ENCODE measurements at places on chromosomes 11 and 22.
A peak's percentile ranks its signal among the peaks of the same experiment; 100 is the strongest.

DNA sequence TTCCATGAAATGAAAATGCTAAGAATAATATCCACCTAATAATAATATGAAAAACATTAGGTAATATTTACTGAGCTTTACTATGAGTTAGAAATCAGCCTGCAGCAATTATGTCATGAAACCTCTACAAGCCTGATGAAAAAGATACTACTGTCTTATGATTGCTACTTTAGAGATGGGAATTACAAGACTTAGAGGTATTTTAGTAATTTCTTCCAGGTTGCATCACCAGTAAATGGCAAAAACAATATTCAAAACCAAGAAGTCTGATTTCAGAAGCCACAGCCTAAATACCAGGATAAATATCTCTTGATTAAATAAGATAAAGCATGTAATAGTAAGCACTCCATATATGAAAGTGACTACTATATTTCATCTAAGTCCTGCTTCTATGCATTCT lies 13.8 kb downstream of the OR5B21 start:
- DNase-seq = no peak

DNA sequence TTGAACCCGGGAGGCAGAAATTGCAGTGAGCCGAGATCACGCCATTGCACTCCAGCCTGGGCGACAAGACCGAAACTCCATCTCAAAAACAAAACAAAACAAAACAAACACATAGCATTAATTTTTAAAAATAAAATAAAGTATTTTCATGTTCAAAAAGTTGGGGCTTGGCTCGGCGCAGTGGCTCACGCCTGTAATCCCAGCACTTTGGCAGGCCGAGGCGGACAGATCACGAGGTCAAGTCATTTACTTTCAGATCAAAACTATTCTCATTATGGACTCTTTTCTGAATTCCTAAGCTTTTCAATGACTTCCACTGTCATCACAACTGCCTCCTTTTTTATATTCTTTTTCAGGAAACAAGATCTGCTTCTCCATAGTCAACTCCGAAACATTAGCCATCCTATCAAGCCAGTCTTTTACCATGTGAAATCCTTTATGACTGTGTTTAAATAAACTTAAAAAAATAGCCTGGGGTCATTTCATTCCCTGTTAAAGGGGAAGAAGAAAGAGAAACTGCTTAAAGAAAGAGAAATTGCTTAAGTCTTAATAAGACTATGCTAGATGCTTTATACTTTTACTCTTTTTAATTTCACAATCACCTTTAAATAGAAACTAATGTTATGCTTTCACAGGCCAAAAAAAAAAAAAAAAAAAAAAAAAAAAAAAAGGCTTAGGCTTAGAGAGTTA lies 13.1 kb upstream of the CHRNA10 start:
- DNase-seq = no peak

GRCh38 chr11:6736495-6737121 lies 35.2 kb downstream of the OR2AG2 start:
- no peak for DNase-seq

GRCh38 chr11:48031602-48032001 lies 51.2 kb downstream of the PTPRJ start:
- DNase-seq = no peak

GRCh38 chr11:114232400-114233059 lies 63.7 kb upstream of the NNMT start:
- no peak for DNase-seq

- no peak for DNase-seq
These were observed 264.0 kb upstream of the CCDC90B start for GRCh38 chr11:83549984-83550667.

GRCh38 chr22:21791635-21792625 lies 56.3 kb upstream of the YPEL1 start:
- DNase-seq = no peak

GRCh38 chr11:20912922-20913512 lies 243.6 kb downstream of the NELL1 start:
- DNase-seq = no peak

- no peak for DNase-seq
These were observed 3.1 kb upstream of the TM7SF2 start for GRCh38 chr11:65108469-65109123.

- no peak for DNase-seq
These were observed 43.6 kb upstream of the POU2AF1 start for GRCh38 chr11:111422494-111423249.

DNA sequence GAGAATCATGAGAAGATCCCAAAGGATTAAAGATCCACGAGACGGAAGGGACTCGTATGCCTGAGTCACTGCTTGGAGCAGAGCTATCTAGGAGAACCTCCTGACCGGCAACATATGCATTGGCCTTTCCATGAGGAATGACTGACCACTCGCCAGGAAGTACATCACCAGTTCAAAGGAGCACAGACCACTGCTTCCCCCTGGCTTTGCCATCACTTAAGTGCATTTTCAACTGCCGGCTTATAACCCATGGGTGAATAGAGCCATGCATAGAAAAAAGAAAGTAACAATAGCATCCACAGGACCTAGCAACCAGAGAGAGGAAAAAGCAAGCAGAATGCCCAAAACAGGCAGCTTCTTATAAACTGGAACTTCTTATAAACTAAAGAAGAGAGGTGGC lies 98.3 kb upstream of the ZC3H12C start:
- DNase-seq = no peak

GRCh38 chr11:60840470-60841430 lies 1.2 kb upstream of the CCDC86 start:
- DNase-seq = peak; percentile 85

DNA sequence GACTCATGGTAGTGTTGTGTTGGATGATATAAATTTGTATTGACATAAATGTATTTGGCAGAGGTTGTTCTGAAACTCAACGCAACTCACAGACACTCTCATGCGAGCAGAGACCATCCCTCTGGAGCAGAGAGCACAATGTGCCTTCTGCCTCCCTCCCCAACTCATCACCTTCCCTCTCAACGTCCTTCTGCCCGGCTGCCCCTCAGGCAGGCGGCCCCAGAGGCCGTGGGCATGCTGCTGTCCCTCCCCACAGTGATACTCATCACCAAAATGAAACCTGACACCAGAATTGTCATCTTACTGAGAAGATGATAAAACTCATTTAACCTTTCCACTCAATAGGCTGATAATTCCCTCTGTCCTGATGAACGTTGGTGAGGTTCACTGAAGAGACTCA lies 260.6 kb downstream of the ETS1 start:
- DNase-seq = no peak

GRCh38 chr11:72226701-72227100 lies 2.1 kb downstream of the INPPL1 start:
- DNase-seq = no peak

DNA sequence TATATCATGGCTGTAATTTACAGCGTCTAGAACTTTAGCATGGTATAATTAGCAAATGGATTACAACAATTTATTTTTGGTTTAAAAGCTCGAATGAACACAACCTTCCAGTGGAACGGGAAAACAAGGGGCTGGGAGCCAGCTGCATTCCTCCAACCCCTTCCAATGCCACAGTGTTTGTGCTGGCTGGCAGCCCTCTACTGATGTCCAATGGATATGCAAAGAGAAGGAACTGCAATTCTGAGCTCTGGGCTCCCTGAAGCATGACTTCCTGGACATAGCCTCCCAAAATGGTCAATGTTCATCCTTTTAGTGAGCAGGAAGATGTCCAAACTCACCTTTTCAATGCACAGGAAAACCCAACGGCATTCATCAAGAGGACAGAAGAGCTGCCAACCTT lies 288.3 kb downstream of the TENM4 start:
- no peak for DNase-seq

DNA sequence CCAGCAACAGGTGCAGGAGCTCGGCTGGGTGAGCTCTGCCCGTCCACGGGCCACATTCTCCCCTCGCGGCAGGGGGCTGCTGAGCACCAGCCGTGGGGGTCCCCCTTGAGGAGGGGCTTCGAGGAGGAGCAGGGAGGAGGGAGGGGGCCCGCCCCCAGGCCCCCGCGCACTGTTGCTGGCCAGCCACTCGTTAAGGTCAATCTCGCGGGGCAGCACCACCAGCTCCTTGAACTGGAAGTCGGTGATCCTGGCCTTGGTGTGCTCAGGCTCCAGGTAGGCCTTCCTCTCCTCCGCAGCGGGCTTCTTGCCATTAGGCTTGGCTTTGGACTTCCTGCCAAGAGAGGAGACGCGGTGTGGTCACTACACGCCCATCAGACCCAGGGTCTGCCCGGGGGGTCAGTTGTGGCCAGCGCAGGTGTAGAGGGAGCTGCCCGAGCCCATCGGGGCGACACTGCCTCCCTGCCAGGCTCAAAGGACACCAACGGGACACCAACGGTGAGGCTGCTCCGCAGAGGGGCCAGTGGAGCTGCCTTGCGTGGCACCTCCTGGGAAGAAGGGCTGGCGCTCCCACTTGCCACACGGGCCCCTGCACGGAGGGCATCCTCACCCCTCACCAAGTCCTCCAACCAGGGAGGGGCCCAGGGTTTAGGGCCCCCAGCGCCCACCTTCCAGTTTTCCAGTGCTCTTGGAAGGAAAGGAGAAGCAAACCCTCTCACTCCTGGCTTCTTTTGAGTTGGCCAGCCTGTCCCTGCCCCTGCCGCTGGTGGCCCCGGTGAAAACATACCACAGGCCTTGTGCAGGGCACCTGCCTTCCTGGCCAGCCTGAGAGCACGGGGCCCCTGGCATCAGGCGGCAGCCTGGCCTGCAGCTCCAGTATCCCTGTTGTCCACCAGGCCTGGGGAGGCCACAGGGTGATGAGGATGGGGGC lies 5.8 kb downstream of the MOB2 start:
- no peak for DNase-seq

GRCh38 chr11:93482556-93482955 lies 60.6 kb downstream of the SMCO4 start:
- no peak for DNase-seq

GRCh38 chr22:19718456-19719049 lies 4.2 kb downstream of the SEPTIN5 start:
- no peak for DNase-seq

DNA sequence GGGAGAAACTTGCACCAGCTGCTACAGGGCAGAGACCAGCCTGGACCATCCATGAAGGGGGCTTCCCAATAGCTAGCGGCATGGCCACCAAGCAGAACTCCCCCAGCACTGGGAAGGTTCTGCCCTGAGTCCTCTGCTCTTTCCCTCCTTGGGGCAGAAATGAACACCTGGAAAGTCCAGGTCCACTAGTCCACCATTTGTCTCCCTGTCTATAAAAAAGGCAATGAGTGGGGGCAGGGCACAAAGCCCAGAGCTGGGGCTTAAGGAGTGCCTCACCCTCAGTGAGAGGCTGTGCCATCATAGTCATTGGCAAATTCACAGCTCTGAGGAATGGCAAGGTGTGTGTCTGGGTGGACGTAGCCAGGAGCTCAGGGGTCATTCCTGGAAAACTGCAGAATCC lies 420.3 kb downstream of the SOX6 start:
- no peak for DNase-seq

DNA sequence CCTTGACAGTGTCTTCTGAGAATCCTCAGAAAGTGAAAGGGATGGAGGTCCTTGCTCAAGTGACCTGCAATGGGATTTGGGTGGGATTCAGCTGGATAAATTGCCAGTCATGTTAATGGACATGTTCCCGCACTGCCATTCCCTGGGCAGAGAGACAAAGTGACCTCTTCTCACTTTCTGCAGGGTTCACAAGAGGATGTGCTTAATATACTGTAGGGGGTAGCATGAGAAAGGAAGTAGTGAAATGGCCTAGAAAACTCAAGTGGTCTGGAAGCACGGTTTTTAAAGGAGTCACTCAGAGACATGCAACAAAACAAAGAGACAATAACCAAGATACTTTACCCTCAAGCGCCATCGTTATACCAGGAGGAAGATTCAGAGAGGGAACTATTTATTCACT lies 70.2 kb downstream of the NELL1 start:
- no peak for DNase-seq

- DNase-seq = peak; percentile 19
These were observed 30.4 kb downstream of the PACS1 start for GRCh38 chr11:66100272-66101065.

DNA sequence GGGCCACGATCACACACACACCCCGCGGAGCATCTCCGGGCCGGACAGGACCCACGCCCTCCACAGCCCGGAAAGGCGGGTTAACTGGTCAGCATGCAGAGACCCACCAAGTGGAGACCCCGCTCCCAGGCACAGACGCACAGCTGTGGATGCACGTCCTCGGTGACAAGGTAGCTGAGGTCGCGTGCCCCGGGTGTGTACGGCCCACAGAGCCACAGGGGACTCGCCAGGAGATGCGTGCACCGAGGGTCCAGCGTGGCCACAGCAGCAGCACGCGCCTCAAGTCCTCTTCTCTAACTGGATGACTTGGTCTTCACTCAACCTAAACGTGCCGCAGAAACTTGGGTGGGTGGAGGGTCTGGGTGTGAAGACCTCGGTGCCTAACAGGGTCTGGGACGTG lies 5.5 kb downstream of the H19 start:
- DNase-seq = no peak

- DNase-seq = no peak
These were observed 31.8 kb downstream of the TPBGL start for GRCh38 chr11:75272391-75272790.

GRCh38 chr11:61357233-61357893 lies 4.3 kb downstream of the CYB561A3 start:
- DNase-seq = no peak

- peak; percentile 98 for DNase-seq
These were observed 8.9 kb downstream of the HPX start for GRCh38 chr11:6431861-6432260.

- no peak for DNase-seq
These were observed 6.2 kb upstream of the RGL4 start for GRCh38 chr22:23684561-23685031.

DNA sequence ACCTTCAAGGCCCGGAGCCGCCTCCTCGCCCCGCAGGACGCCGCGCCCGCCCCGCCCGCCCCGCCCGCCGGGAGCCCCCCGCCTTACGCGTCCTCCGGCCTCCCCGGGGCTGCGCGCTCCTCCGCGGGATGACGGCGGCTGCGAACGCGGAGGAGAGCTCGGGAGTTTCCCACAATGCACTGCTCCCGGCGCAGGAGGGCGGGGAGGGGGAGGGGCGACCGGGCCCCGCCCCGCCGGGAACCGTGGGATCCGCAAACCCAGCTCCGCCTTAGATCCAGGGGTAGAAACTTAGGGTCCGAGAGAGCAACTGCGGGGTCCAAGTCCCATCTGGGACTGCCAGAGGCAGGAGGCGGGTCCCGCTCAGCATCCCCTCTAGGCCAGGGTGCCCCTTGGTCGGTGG lies at the start of gene CEND1:
Gene CEND1, minus strand, starts transcription at position 148 of the 400 bp plus-strand sequence. CDS start 1,514 bp downstream, outside the sequence.
- no peak for DNase-seq

DNA sequence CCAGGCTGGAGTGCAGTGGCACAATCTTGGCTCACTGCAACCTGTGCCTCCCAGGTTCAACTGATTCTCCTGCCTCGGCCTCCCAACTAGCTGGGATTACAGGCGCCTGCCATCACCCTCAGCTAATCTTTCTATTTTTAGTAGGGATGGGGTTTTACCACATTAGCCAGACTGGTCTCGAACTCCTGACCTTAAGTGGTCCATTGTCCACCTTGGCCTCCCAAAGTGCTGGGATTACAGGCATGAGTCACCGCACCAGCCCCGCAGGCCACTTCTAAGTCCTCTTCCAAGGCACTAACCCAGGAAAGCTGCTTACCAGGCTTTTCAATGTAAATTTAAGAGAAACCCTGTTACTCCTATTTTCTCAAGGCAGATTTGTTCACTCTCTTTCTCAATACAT lies 50.4 kb downstream of the DENND5A start:
- DNase-seq = peak; percentile 52

All from A172 (cell line).